ENCODE measurements at places on chromosomes 11 and 22. TPM values are rescaled to one million over a fixed set of nuclear protein-coding genes. Genes with fewer than 3 reads are reported as not detected.

DNA sequence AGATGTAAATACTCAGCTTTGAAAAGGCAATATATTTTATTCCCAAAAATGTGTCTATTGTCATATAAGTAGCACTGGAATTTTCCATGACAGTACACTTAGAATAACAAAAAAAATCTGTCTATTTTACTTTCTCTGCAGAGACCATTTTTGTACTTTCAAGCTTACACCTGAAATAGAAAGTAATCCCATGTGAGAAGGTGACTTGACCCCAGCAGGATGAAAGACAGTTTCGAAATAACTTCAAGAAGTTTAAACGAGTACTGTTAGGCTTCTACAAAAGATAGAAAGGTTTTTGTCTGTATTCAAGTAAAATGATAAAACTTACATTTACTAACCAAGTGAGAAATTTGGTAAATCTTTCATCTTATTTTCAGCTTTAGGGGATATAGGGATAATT is 259.9 kb upstream of the CTSC start:
- DNase-seq = no peak

GRCh38 chr22:18980829-18981228 is 44.7 kb upstream of the PRODH start:
- DNase-seq = no peak

- no peak for DNase-seq
These were observed 22.4 kb downstream of the EHF start for GRCh38 chr11:34643311-34643710.

GRCh38 chr11:94753630-94754029 is 14.5 kb upstream of the AMOTL1 start:
- no peak for DNase-seq

GRCh38 chr11:96412761-96413381 is 23.1 kb downstream of the JRKL start:
- no peak for DNase-seq

- no peak for DNase-seq
These were observed 17.9 kb upstream of the RRAS2 start for GRCh38 chr11:14376920-14377319.

DNA sequence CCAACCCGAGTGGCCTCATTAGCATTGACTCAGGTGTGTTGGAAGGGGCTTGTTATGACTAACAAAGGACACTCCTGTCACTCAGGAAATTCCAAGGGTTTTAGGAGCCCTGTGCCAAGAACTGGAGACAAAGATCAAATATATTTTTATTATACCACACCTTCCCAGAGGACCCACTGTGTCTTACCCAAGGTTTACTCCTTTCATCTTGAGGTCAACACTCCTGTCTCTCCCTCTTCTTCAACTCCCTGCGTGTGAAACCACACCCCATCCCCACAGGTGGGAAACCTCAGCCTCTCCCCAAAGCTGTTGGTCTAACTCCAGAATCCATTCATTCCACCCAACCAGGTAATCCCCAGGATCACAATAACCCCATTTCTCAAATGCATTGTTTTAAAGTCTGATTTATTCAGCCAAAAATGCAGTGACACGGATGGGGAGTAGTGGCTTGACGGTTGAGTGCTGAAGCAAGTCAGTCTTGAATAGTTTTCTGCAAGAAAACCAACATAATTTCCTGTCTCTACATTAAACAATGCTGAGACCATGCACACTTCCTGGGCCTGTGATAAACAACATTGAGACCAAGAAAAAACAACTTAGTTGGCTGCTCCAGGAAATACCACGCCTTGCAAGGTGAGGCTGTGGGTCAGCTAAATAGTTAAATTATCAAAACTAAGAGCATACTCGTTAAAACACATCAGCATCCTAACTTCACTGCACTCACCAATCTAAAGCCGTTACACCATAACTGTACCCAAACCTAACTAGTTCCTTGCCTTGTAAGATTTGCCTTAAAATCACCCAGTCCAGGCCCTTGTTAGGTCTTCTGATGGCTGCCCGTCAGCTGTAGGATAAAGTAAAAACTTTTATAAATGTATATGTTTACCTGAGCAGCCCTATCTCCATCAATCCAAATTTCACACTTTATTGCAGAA is 38.5 kb upstream of the SPON1 start:
- no peak for DNase-seq

ISX gene
- not detected for total RNA-seq

CCDC157 gene
- 0.88 TPM for total RNA-seq

CALCA gene
- total RNA-seq = not detected

GRCh38 chr11:12164061-12165014 is 53.9 kb downstream of the MICAL2 start:
- DNase-seq = no peak

- no peak for DNase-seq
These were observed 16.0 kb downstream of the FZD4 start for GRCh38 chr11:86938900-86939880.

DNA sequence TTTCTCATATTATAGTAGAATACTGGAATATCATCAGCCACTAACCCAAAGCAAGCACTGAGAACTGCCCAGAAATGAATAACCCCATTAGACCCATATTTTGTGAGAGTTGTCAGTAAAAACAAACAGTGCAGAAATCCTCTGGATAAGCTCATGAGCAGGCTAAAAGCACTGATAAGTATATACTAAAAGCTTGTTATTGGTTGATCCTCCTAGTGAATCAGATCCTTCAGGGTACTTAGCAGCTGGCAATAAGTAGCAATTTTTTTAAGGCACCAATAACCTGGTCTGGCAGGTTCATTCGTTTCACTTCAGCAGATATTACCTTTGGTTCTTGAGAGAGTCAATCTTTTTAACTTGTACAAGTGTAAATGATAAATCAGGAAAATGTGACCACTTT is 1.2 kb downstream of the NOX4 start:
- DNase-seq = no peak

DNA sequence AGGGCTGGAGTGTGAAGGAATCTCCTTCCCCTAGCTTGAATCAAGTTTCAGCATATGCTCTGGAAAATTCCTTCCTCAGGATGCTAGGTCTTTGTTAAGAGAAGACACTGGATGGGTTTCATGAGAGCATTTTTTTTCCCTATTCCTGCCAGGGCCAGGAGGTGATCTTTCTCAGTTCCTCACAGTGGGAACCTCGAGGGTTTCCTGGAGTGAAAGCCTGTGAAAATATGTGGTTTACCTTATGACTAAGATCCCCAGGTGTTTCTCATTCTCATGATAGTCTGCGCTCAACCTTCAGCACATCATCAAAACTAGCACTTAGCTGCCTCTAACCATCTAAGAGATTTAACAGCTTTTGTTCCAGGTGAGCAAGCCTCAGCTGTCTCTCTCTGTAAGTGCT is 985.3 kb upstream of the FAT3 start:
- DNase-seq = no peak

DNA sequence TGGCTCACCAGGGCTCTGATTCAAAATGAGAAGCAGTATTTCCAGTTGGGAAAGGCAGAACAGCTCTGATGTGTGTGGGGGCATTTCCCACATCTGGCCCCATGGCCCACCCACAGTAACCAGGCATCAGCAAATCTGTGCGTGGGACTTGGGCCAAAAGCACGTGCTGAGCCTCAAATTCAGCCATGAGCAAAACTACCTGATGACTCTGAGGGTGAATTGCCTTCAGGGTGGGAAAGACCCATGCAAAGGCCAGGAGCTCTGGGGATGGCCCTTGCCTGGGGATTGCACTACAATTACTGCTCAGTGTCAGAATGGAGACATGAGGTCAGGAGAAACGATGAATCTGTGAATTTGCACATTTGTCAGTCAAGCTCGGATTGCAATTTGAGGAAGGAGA is 20.9 kb downstream of the TP53AIP1 start:
- DNase-seq = no peak

DNA sequence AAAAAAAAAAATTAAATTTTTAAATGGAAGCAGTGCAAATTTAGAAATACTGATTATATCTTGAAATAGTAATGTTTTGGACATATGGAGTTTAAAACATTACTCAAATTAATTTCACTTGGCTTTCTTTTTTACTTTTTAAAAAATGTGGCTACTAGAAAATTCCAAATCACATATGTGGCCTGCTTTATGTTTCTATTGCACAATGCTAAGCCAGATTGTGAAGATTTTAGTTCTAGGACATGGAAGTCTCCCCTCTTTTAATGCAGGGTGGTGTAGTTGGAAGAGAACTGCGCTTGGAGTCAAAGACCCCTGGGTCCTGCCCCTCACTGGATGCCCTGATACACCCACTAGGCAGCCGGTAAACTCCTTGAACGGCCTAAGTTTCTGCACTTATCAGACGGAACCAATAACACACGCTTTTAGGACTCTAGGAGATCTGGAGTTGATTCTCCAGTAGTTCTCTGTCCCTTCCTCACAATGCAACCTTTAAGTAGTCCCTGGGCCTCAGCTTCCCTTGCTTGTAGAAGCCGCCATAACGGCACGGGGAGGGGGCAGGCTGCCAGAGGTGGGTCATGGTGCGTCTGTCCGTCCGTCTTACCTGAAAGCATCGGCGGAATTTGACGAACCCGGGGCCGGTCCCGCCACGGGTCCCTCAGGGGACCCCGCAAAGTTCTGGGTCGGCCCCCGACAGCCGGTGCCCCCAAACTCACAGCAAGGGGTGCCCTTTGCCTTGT is 505 bp downstream of the FAM227A start:
- no peak for DNase-seq

DNA sequence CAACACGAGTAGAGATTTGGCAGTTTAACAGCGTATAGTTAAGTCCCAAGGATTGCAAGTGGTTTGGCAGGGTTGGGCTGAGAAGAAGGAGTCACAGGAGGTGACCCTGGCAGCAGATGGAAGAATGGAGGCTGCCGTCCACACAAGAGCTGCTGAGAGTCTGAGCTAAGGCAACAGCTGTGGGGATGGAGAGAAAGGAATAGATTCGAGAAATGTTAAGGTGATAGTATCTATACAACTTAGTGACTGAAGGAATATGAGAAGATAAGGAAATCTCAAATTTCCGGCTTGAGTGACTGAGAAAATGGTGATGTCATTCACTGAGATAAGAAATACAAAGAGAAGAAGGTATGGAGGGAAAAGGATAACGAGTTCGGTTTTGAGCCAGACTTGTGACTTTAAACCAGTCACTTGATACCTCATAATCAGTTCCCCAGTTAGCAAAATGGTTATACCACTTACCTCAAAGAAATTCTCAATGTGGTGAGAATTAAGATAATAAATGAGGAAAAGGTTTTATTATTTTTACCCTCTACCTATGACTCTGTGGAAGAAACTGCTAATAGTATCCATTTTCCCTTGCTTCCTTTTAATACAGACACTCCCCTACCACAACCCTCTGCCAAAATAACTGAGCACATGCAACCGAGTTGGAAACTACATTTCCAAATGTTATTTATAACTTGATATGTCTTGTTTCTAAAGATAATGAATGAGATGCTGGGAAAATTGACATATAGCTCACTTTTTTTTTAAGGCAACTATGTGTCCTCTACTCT is 30.7 kb downstream of the FAM168A start:
- DNase-seq = no peak

GRCh38 chr22:38397189-38398085 is 57.6 kb downstream of the KCNJ4 start:
- no peak for DNase-seq

SWAP70 gene
- 39.4 TPM for total RNA-seq

DNA sequence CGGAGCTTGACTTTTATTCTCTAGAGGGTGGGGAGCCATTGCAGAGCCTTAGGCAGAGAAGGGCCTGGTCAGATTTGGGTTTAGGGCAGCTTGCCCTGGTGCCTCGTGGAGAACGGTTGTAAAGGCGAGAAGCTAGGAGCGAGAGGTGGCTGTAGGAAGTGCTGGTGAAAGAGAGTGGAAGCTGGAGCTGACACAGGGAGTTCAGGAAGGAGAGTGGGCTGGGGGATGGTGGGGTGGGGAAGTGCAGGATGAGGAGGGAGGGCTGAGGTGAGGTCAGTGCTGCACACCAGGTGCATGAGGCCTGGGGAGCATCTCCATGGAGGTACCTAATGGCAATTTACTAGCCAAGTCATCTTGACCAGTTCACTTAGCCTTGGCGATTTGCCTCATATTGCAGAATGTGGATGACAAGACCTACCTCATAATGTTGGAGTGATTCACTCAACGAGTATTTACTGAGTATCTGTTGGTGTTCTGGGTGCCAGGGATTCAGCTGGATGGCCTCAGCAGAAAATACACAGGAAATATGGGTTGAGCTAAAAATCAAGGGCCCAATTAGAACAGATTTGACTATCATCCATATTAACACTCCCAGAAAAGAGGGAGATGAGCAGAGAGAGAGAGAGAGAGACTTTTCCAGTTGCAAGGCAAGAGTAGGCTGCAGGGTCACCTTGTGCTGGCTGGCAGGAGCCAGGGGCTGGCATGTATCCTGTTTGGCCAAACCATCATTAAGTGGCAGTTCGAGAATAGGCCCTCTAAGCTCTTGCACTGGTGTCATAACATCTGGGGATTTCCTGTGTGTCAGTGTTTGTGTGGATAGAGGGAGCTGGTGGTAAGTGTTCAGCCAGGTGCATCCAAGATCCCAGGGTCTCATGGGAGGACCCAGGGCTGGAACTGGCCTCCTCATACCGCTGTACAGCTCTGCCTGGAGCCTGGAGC is 44.4 kb upstream of the CLDN5 start:
- DNase-seq = no peak

CD3G gene
- total RNA-seq = 0.57 TPM

GRCh38 chr11:33444835-33445594 is 187.8 kb downstream of the HIPK3 start:
- no peak for DNase-seq

- peak; percentile 24 for DNase-seq
These were observed 119.7 kb upstream of the CD82 start for GRCh38 chr11:44445500-44446365.

DNA sequence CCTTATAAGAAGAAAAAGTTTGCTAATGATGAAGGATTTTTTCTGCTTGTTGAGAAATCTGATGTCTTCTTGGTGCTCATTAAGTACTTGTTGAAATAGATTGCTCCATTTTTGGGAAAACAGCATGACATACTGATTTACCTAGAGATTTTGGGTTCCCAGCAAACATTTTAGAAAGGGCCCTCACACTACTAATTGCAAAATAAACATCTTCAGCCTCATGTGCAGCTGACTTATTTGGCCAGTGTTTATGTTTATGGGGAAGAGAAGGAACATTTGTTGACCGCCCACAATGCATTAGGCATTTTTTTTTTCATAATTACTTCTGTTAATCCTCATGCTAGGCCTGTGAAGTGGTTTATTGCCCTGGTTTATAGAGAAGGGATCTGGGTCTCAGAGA is 40.1 kb downstream of the LDLRAD3 start:
- no peak for DNase-seq

VWCE gene
- 1.6 TPM for total RNA-seq

DNA sequence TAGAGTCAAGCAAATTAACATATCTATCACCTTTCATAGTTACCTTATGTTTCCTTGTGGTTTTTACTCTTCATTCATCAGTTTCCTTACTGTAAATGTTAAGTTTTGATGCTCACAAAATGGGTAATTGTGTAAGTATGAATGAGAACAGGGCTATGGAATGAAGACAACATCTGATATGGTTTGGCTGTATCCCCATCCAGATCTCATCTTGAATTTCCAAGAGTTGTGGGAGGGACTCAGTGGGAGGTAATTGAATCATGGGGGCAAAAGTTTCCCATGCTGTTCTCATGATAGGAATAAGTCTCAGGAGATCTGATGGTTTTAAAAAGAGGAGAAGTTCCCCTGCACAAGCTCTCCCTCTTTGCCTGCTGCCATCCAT is 107.6 kb downstream of the CCDC34 start:
- no peak for DNase-seq

UBQLNL gene
- total RNA-seq = 0.38 TPM
